ENCODE measurements at places on chromosomes 13 and 19. TPM values are rescaled to one million over a fixed set of nuclear protein-coding genes. Genes with fewer than 3 reads are reported as not detected.

NKG7 gene
- 1.7 TPM for polyA plus RNA-seq

GRCh38 chr19:1471010-1471514 lies 8.0 kb downstream of the C19orf25 start:
- DNase-seq, result no peak

- DNase-seq, result no peak
Measured at GRCh38 chr13:105502193-105502592, 1033.3 kb downstream of the EFNB2 start.

DNA sequence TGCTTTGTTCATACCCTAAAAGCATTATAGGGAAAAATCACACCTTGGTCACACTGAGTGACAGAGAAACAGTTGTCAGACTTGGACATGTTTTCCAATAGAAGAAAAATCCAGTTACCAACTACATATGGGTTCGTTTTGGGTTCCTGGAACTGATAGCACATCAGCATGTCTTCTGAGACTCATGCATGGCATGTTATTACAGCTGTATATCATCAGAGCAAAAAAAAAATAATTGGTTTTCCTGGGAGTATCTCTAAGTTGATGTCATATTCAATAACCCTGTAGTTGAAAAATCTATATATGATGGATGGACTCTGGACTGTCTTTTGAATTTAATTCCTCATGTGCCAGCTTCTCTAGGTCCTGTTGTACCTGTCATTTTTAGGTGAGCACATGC lies 211.6 kb downstream of the DNAJC15 start:
- no peak for DNase-seq

LNX2 gene
- polyA plus RNA-seq, result 15.4 TPM

DNA sequence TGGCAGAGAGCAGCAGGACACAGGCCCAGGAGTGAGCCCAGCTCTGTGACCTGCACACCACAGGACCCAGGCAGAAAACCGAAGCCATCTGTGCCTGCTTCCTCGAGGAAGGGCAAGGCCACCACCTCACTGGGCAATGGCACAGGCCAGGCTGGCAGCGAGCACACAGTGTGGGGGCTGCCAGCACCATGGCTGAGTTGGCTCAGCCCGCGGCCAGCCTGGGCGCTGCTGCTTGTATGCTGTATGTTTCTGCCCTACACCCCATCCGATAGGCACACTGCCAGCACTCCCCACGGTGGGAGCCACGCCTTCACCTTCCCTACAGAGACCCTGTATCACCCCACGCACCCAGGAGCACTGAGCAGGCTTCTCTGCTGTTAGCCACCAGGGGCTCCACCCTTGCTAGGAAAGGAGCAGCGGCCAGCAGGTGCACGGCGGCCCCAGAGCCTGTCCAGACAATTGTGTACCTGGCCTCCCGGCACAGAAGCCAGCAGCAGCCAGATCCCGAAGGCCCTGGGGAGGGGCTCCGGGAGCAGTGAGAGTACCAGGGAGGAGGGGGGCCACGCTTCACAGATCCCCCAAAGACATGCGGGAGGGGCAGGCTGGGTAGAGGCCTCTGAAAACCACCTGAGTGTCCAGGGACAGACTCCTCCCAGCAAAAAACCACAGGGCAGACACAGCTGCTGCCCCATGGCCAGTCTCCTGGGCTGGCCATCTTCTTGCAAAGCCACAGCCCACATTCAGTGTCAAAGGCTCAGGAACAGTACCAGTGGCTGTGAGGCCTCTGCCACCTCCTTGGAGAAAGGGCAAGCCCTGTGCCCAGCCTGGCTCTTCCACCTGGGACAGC lies 56.1 kb downstream of the MLLT1 start:
- no peak for DNase-seq

- no peak for DNase-seq
Measured at GRCh38 chr19:33100894-33101644, 20.1 kb downstream of the GPATCH1 start.

ACP5 gene
- 12.8 TPM for polyA plus RNA-seq

- no peak for DNase-seq
Measured at GRCh38 chr13:98390086-98390715, 186.7 kb downstream of the STK24 start.

- no peak for DNase-seq
Measured at GRCh38 chr13:77470986-77471385, 64.5 kb upstream of the SCEL start.

ZNF829 gene
- polyA plus RNA-seq, result 5.2 TPM

CYP2F1 gene
- not detected for polyA plus RNA-seq

- no peak for DNase-seq
Measured at GRCh38 chr13:44934724-44935123, 54.5 kb downstream of the NUFIP1 start.

DNA sequence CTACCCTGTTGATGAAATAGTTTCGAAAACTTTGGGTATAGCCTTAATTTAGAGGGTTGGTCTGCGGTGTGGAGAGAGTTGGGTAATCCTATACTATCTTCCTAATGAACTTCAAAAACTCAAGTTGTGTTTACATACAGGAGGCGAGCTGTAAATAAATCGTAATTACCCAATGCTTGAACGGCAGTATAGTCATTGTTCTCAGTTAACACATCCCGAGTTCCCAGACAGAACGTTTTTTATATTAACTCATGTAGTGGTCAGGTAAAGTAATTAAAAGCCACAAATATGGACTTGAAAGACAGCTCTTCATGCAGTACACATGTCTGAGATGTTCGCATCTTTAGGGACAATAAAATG lies 1.5 kb downstream of the PDS5B start:
- DNase-seq, result no peak

DNA sequence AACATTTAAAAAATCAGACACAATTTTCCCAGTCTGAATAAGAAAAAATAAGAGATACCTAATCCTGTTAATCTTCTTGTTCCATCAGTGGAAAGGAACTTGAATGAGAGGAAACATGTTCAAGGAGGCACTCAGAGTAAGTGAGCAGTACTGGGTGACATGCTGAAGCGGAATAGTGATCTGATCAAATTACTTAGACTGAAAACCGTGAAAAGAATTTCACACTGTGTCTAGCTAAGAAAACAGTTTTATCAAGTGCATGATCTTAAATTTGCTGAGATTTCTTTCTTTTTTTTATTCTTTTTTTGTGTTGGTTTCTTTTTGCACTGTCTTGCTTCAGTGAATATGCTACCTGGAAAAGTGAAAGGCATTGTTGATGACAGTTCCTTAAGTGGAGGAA lies 249.5 kb upstream of the SLC10A2 start:
- no peak for DNase-seq

DNA sequence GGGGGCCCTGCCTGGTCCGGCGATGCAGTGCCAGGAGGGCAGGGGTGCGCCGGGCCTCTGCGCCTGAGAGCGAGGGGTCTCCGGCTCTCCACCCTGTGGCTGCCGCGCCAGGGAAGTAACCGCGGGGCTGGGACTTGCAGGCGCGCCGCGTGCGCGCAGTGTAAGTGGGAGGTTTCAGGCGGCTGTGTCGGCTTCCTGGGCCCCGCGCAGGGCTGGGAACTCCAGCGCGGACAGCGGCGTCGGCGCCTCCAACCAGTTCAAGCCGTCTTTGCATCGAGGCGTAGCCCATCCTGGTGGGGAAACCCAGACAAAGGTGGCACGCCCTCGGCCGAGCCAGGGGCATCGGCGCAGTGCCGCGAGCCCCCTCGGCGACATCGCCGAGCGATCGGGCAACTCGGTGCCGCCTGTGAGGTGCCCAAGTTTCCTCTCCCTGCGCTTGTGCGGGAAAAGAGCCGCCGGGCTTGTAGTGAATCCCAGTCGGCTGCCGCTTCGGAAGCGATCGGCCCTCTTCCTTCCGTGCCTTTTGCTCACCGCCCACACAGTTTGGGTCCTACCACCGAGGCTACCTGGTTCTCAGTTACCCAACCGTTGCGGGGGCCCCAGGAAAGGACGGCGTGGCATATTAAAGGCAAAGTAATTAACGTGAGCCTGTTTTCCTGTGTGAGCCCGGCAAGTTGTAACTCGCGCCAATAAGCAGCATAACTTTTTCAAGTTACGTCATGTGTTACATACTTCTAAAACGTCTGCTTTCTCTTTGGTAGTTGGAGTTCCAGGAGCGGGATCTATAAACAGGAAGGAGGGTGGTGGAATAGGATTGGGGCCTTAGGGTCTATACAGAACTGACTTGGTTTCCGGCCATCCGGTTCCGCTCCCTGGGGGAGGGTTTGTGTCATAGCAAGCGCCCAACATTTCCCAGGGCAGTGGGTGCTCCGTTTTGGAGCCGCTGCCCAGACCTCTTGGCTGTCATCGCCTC lies 1.2 kb downstream of the LRCH1 start:
- no peak for DNase-seq

CACNG7 gene
- polyA plus RNA-seq, result 1.0 TPM

DNA sequence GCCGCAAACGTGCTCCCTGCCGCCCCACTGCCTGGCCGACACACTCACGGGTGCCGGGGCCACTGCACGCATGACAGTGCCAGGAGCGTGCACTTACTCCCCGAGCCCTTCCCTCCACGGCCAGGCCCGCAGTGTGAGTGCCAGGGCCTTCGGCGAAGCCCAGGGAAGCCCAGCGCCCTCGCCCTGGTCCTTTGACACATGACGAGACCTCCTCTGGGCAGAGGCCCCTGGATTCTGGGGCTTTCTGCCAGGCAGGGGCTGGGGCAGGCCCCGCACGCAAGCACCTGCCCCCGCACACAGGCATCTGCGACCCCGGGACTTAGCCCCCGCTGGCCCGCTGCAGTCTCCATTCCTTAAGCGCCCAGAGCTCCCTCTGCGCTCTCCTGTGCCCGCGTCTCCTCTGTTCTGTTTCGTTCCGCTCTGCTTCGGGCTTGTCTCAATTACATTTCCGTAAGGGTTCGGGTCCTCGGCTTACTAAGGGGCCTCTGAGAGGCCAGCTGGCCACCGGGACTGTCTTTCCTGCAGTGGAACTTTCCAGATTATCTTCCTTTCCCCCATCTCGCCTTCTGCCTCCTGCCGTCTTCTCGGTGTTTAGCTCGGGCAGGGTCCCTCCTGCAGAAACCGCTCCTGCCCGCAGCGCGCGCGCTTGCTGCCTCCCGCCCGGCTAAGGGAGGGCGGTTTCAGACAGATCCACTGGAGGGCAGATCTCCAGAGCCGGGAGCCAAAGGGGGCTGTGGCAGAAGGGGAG lies 98.8 kb downstream of the ING1 start:
- no peak for DNase-seq

DNA sequence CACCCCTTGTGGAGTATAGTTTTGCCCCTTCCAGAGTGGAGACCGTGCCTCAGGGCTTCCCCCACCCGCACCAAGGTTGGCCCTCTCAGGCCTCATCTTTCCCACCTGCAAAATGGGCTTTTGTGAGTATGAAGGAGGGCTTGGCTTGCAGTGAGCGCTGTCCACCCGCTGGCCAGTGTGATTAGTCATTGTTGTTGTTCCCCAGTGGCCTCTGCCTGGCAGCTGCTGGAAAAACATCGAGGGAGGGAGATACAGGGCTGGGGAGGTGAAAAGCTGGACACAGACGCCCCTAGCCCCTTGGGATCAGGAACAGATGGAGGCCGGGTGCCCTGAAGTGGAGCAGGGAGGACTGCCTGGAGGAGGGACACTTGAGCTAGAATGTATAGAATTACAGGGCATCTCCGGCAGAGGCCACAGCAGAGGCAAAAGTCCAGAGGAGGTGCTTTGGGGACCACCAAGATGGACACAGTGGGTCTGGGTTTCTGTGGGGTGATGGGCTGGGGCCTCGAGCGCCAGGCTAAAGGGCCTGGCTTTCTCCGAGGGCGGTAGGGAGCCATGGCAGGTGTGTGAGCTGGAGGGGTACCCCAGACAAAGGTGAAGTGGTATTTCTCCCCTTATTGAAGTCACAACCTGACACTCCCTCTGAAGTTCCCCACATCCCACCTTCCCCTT lies 3.9 kb upstream of the IL12RB1 start:
- DNase-seq, result no peak

ZNF90 gene
- 13.3 TPM for polyA plus RNA-seq

DCT gene
- 0.24 TPM for polyA plus RNA-seq

LILRA2 gene
- polyA plus RNA-seq, result 0.66 TPM

UBE2M gene
- 86.2 TPM for polyA plus RNA-seq

GRCh38 chr19:3061182-3062161 lies 823 bp downstream of the TLE5 start:
- no peak for DNase-seq

- no peak for DNase-seq
Measured at GRCh38 chr13:59330764-59331163, 833.0 kb downstream of the DIAPH3 start.

DNA sequence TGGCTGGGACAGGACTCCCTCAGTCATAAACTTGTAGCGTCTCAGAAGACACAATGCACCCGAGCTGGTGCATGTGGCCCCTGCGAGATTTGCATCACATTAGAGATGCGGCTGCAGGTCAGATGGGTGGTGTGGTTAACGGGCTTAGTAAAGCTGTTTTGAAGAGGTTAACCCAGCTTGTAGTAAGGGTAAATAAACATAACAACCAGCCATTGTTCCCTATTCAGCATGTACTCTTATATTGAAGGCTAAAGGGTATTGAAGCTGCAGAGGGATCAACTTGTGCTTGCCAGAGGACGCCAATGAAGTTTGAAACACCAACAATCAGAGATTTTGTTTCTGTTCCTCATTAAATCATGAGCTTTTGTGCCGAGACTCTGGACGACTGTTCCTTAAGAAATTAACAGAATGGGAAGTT lies 79.4 kb downstream of the ZIC5 start:
- DNase-seq, result no peak

- DNase-seq, result no peak
Measured at GRCh38 chr13:84029396-84029795, 147.1 kb upstream of the SLITRK1 start.

GRCh38 chr13:110195547-110196485 lies 111.1 kb downstream of the COL4A1 start:
- DNase-seq, result no peak

- no peak for DNase-seq
Measured at GRCh38 chr19:14148751-14149410, 12.5 kb upstream of the ASF1B start.

KLK3 gene
- polyA plus RNA-seq, result 0.55 TPM

- no peak for DNase-seq
Measured at GRCh38 chr19:16285769-16286498, 38.7 kb upstream of the KLF2 start.

- DNase-seq, result peak; percentile 92
Measured at GRCh38 chr19:50376166-50377050, at the start of gene NR1H2. Gene NR1H2 (plus strand): TSS chr19:50376457. CDS start chr19:50377606, 1,149 bp downstream.

GRIN3B gene
- polyA plus RNA-seq, result 0.44 TPM

GRCh38 chr19:1618157-1619093 lies 13.2 kb upstream of the UQCR11 start:
- DNase-seq, result no peak

RDH8 gene
- not detected for polyA plus RNA-seq

- no peak for DNase-seq
Measured at GRCh38 chr13:49225223-49226042, 5.3 kb downstream of the MLNR start.

DNA sequence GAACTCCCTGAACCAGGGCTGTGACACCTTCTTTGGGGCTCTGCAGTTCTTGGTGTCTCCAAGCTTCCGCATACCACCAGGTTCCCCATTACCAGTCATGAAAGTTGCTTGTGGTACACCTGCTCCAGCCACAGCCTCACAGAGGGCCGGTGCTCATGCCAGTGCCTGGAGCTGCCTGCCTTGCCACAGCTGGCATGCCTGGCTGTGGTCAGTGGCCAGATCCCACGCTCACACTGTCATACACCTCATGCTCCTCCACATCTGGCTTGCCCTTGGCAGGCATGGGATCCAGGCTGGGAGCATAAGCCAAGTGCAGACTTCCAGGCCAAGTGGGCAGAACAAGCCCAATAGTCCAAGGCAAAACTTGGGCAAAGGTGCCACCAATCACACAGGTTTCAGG lies 1054.9 kb downstream of the SLITRK5 start:
- DNase-seq, result no peak

ZIK1 gene
- 17.0 TPM for polyA plus RNA-seq

Data from right renal pelvis (tissue), 4 donors.